ENCODE measurements at places on chromosomes 12 and 14.

- DNase-seq: peak; percentile 37
Measured at GRCh38 chr12:53251477-53252348, 16.4 kb upstream of the ESPL1 start.

- DNase-seq: no peak
Measured at GRCh38 chr14:55430024-55430690, 10.3 kb downstream of the TBPL2 start.

- no peak for DNase-seq
Measured at GRCh38 chr12:97038834-97039233, 131.8 kb downstream of the NEDD1 start.

GRCh38 chr12:78085542-78086182, 255.0 kb downstream of the NAV3 start:
- no peak for DNase-seq

- DNase-seq: no peak
Measured at GRCh38 chr14:67887478-67887877, 67.9 kb downstream of the RAD51B start.

DNA sequence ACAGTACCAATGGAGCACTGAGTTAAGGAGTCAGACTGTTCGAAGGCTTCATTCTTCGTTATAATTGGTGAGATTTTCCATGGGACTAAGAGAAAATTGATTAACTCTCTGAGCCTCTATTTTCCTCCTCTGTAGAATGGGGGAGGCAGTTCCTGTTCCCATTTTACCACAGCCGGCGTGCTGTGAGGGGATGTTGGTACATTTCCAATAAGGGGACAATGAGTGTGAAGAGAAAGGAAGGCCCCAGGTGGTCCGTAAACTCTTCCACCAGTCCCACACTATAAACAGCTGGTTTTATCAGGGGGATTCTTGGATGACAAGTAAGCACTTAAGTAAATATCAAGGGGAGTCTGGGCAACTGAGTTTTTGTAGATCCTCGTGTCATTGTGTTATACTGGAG, 109.9 kb downstream of the DAD1 start:
- no peak for DNase-seq

DNA sequence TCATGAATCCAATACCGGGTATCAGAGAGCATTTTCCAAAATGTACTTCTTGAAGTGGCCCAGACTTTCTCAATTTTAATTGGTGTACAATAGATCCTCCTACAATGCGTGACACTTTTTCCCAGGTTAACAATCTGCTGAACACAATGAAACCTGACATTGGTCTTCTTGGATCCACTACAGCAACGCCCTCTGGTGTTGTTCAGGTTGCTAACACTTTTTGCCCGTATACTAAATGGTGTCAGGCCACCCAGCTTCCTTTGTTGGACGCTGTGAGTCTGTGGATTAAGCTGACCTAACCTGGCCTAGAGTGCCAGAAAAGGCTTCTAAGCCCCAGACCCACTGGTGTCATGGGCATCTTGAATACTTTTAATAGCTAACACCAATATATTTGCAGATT, 89.2 kb downstream of the KCNK10 start:
- DNase-seq: no peak

GRCh38 chr12:91890742-91891141, 254.9 kb downstream of the BTG1 start:
- no peak for DNase-seq

GRCh38 chr12:57744194-57744776, 554 bp upstream of the TSPAN31 start:
- peak; percentile 100 for DNase-seq

DNA sequence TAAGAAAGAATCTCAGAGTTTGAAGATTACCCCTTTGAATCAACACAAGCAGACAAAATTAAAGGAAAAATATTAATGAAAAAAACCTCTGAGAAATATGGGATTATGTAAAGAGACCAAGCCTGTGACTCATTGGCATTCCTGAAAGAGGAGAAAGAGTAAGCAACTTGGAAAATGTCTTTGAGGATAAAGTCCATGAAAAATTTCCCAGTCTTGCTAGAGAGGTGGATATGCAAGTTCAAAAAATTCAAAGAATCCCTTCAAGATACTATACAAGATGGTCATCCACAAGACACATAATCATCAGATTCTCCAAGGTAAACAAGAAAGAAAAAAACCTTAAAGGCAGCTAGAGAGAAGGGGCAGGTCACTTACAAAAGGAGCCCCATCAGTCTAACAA, 13.3 kb downstream of the SLCO1B1 start:
- no peak for DNase-seq

- DNase-seq: no peak
Measured at GRCh38 chr14:24673059-24673458, 39.1 kb upstream of the GZMB start.

DNA sequence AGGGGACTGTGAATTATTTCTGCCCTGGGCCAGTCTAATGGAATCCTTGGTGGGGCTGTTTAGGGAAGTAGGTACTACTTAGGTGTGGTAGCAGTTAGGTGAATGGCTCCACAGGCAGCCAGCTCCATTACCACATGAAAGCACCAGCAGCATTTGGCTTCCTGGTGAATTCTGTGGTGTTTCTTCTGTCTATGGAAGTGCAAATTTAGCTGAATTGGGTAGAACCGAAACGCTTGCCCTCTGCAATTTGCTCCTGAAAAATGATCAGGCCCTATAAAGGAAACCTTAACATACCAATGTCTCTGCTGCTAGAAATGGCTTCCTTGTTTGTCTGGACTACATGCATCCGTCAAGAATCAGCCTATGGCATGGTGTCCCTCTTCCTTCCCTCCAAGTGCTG, 16.4 kb downstream of the FLRT2 start:
- no peak for DNase-seq

DNA sequence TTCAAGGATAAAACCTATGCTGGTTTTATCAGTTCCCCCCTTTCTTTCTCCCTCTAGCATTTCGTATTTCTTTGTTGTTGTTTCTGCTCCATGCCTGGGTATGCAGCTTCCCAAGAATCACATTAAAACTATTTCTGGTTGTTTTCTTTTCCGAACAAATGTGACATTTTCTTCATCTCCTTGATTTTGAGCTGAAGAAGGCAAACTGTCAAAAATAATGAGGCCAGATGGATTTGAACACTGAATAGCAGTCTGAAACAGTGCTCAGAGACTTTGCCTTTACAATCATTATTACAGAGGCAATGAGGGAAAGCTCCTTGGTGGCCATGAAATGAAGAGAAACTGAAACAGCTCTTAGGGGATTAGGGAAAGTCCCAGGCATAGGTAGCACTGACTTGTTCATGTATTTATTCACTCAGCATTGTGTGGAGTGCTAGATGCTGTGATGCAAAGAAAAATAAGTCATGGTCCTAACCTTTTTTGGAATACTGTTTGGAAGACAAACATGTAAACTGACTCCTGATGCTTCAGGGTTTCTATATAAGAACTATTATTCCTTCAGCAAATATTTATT, 319.5 kb downstream of the FUT8 start:
- no peak for DNase-seq

- no peak for DNase-seq
Measured at GRCh38 chr12:109473006-109473405, 4.1 kb downstream of the KCTD10 start.

DNA sequence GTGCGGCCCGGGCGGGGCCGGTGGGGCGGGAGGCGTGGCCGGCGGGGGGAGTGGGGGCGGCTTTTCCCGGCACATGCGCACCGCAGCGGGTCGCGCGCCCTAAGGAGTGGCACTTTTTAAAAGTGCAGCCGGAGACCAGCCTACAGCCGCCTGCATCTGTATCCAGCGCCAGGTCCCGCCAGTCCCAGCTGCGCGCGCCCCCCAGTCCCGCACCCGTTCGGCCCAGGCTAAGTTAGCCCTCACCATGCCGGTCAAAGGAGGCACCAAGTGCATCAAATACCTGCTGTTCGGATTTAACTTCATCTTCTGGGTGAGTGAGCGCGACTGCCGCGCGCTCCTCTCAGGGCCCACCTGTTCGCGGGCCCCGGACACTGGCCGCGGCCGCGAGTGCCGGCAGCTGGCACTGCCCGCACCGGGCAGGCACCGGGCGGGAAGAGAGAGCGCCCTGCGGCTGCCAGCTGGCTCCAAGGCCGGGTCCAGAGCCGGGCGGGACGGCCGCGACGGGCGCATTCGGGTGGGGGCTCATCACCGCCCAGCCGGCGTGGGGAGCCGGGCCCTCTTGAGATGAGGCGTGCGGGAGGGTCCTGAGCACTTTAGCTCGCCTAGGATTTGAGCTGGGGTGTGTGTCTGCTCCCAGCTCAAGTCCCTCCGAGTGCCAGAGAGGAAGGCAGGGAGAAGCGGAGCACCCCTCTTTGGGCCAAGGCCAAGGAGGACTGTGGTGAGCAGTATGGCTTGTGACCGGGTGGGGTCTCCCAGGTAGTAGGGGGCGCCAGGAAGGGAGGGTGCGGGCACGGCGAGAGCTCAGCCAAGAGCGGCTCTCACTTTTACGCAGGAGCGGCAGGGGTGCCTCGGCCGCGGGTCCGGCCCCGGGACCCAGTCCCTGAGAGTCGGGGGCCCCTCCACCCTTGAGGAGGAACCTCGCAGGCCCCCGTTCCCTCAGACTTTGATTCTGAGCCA, at the start of gene CD9:
Gene CD9 (plus strand): TSS at position 145 of the 957 bp plus-strand sequence. CDS start 100 bp downstream, at position 245.
- no peak for DNase-seq

GRCh38 chr12:75622492-75622891, 111.1 kb upstream of the KRR1 start:
- DNase-seq: no peak

GRCh38 chr12:53791735-53792326, 40.1 kb upstream of the CISTR start:
- no peak for DNase-seq

GRCh38 chr12:79527473-79527872, 163.3 kb downstream of the PAWR start:
- DNase-seq: no peak

DNA sequence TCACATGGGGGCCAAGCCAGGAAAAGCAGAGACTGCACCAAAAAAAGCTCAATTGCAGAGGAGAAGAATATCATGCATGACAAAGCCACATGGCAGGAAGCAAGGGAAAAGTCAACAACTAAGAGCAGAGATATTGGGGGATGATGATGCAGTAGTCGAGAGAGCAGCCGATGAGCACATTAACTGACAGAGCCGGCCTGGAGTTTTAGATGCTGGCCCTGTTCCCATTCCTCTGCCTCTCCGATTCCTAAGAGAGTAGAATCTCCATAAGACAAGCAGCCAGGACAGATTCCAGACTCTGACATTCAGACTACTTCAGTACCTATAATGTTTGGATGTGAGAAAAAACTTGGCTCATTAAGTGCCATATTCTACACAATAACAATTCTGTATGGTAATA, 155.9 kb downstream of the KCNH5 start:
- no peak for DNase-seq

GRCh38 chr14:90255871-90256270, 482 bp upstream of the PSMC1 start:
- DNase-seq: no peak

GRCh38 chr12:98424726-98425401, 90.5 kb upstream of the TMPO start:
- no peak for DNase-seq

DNA sequence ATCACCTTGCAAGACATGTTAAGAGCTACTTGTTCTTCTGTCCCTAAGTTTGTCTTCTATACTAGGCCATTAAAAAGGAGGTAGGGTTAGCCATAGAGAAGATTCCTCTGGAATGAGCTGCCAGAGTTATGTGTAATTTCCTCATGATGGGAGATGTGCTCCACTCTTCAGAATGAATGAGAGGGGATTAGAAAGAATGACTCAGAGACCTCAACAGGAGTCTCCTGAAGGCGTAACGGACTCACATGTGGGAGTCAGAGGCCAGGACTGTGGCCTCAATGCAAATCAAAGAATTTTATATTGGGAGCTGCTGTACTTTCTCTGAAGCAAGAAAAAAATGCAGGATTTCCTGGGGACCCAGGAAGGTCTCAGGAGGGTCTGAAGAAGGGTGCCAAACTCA, 87.8 kb upstream of the ATXN7L3B start:
- DNase-seq: no peak

- DNase-seq: no peak
Measured at GRCh38 chr12:47033789-47034555, 45.4 kb upstream of the PCED1B start.

DNA sequence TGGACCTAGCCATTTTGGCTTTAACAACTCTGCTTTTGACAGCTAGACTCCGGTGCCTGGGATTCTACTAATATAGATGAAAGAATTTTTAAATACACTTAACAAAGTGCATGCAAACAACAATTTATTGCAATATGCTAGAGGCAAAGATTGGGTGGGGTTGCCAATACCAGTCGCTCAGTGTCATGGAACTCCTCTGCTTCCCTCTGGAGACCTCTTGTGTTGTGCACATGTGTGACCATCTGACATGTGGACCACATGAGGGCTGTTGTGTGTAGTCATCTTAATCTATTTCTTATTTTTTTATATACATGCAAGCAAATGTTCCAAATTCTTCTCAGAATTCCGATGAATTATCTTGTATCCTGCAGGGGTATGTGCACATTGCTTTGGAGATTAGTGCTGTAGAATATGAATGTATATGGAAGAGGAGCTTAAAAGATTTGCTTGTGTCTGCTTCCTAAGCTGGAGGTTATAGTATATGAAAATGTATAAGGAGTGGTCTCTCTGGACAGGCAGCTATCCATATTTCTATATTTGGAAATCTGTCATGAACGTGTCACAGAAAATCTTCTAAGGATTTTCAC, 24.2 kb upstream of the STXBP6 start:
- DNase-seq: no peak

GRCh38 chr12:26906024-26906423, 31.8 kb downstream of the INTS13 start:
- DNase-seq: no peak

- no peak for DNase-seq
Measured at GRCh38 chr12:48510111-48510510, 15.3 kb upstream of the OR8S1 start.

GRCh38 chr14:53209370-53209769, 56.2 kb upstream of the DDHD1 start:
- no peak for DNase-seq

DNA sequence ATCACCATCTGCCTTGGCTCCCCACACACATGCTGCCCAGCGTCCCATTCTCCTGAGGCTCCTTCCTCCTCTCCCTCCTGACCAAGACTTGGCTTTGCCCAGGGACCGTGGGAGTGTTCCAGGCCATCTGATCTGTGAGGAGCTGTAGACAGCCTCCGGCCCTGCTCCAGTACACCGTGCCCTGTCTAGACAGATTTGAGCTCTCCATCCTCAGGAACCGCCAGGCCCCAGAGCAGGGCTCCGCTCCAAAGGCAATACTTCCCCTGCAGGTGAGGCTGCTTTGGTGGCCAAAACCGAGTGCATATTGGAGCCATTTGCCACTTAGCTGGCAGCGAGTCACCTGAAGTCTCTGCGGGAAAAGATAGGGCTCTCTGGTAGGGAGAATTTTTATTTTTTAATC, 147.4 kb downstream of the ANO2 start:
- DNase-seq: no peak

- no peak for DNase-seq
Measured at GRCh38 chr14:89185919-89186855, 230.8 kb downstream of the FOXN3 start.

DNA sequence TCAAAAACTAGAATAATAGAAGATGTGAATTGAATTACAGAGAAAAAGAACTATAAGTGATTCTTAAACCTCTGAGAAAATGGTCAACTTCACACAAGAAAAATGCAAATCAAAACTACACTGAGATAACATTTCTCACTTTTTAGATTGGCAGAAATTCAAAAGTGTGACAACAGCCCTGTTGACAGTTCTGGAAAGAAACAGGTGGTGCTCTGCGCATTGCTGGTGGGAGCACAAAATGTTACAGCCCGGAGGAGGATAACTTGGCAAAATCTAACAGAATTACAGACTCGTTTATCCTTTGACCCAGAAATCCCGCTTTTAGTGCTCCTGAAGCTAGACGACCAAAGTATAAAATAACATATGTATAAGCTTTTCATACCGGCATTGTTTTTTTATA, 222.5 kb upstream of the CNTN1 start:
- no peak for DNase-seq

- DNase-seq: no peak
Measured at GRCh38 chr12:133058203-133059113, 21.1 kb downstream of the ZNF84 start.
